ELF-1 (cell line): ENCODE measurements at places on chromosomes 12 and 14.

DNA sequence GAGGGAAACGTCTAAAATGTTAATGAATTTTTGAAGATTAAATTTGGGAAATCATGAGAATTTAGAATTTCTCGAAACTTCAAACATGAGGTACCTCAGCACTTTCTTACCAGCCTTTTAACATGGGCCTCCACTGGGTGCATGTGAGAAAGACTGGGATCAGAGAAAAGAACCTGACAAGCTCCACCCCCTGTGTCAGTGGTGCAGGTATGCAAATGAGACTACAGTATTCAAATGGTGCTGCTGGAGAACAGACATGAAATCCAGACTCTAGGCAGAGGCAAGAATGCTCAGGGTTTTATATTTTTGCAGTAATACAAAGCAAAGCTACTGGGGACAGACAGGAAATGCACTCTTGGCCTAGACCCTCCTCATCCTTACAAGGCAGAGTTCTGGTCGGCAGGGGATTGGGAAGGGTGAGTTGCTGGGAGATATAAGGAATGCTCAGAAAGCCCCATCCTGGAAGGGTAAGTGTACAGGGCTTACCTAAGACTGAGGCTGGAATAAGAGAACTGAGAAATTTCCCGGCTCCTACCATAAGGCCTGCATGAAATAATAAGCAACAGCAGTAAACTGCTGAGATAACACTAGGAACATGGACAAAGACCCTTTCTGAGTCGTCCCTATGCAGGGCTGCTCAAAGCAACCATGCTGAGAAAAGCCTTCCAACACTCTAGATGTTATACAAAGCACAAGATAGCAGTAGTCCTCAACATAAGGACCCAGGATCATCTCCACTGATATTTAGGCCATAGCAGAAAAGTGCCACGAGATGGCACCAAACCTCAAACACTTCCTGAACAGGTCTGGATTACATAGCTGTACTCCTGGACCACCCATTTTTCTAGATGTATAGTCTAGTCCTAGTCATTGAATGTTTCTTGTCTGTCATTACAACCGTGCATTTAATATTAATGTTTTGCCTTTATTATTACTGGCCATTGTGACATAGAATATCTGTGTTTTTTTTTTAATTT is 260.8 kb downstream of the RASSF9 start:
- peak; percentile 69 for DNase-seq

DNA sequence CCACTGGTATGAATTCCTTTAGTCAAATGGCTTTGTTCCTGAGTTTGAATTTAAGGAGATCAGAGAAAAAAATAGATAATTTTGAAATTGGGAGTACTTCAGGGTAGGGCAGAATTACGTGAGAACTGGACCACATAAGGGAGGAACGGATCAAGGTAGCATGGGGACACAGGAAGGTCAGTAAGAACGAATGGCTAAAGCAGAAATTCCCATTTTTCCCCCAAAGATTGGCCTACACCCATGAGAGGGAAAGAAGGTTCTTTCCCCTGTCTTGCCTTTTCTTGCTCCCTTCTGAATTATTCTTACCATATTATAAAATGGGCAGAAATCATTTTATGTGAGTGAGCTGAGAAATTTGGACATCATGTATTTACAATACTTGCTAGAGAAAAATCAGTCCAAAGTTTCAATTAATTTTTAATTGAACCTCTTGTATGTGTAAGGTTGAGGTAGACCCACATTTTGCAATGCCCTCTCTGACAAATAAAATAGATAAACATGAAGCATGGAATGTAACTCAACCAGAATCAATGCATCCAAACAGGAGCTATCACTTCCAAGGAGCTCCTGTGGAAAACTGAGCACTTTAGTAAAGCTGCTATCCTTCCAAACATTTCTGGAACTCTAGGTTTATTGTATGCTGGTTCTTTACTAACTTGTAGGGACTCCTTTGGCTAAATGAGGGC is 93.8 kb downstream of the KIF21A start:
- DNase-seq, result no peak

DNA sequence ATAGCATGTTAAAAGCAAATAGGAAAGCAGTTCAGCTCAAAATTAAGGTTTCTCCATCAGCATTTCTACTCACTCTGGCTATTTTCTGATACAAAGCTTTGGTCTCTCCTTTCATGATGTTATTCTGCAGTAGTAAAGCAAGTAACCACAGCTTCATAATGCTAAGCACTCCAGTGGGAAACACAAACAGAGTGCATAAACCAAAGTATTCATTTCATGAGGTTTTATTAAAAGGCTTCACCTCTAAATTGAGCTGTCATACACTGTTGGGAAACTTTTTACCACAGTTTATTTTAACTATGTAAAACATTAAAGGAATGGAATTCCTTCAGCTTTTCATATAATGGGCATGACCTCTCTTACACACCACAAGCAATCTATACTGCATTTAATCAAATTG is 157.9 kb upstream of the LMO3 start:
- DNase-seq, result no peak

GRCh38 chr12:131090274-131091210 is 136.8 kb downstream of the ADGRD1 start:
- no peak for DNase-seq

DNA sequence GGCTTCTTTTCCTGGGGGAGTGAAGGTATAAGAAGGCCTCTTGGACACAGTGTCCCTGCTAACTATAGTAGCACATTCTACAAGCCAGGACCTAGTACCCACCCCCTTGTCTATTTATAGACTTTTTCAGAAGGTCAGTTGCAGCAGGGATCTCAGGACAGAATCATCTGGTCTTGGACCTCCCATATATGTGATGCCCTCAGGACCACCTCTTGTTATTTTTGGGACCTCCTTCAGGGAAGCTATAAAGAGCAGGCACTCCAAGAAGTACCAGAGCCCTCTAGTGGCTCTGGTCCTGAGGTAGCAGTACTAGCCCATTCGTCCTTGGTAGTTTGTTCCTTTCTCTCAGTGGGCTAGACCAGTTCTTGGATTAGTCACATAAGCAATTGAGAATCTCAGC is 4.3 kb downstream of the COQ10A start:
- DNase-seq, result peak; percentile 36

DNA sequence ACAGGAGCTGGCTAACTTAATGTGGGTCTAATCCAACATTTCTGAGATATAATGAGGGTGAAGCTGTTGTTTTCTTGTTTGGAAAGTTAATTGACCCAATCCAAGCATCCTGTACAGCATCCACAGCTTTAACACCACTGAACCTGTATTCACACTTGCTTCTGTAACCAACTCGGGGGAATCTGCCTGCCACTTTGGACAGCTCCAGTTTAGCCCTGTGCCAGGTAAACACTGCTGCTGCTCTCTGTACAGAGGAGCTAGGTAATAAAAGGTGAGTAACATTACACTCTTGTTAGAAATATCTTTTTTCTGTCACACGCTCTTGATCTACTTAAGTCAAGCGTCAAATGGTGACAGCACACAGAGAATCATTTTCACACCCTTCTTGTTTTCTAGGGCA is 700 bp downstream of the OR11G2 start:
- DNase-seq, result no peak

DNA sequence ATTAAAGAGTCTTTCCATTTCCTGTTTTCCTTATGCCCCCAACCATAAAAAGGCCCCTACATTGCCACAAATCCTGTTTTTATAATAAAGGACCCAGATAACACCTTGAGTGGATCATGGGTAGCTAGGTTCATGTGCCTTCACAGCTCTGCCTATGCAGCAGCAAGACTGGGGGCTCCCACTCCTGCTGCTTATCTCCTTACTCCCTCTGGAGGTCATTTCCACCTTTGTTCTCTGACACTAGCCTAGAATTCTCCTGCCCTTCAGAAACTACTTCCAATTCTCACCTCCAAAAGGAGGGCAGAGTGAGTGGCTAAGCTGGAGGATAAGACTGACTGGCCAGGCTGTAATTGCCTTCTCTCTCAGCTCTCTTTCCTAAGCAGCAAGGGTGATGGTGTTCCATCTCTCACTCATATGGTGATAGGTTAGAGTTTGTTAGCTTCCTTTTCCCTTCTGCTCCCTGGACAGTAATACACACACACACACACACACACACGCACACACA is 20.0 kb upstream of the STAC3 start:
- DNase-seq, result no peak

DNA sequence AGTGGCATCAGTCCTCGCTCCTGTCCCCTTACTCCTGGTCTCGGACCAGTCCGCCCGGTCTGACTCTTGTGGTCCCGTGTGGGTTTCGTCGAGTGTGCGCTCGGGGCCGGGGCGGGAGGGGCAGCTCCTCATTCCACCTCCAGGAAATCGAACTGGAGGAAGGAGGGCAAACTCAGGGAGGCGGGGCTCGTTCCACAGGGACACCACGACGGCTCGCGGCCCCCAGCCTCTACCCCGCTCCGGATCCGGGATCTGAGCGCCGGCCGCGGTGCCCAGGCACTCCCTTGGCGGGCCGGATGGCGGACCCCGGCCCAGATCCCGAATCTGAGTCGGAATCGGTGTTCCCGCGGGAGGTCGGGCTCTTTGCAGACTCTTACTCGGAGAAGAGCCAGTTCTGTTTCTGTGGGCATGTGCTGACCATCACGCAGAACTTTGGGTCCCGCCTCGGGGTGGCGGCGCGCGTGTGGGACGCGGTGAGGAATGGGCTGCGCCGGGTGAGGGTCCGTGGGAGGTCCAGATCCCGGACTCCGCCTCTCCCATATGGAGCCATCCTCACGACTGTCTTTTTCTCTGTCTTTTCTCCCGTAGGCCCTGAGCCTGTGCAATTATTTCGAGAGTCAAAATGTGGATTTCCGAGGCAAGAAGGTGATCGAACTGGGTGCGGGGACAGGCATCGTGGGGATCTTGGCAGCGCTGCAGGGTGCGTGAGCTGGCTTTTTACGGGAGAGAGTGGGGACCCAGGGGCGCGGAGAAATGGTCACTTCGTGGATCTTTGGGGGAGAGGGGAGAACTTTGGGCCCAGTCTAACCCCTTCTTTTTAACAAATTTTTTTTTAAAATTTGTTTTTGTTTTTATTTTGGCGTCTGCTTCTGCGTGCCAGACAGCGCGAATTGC is at the start of gene EEF1AKMT3:
Gene EEF1AKMT3, plus strand, starts transcription at position 186 of the 894 bp plus-strand sequence. Its CDS starts 111 bp downstream, at position 297.
- DNase-seq, result no peak

- no peak for DNase-seq
Observed at GRCh38 chr14:70898111-70898745, 9.0 kb upstream of the PCNX1 start.
